ENCODE measurements at places on chromosomes 16 and 17.

DNA sequence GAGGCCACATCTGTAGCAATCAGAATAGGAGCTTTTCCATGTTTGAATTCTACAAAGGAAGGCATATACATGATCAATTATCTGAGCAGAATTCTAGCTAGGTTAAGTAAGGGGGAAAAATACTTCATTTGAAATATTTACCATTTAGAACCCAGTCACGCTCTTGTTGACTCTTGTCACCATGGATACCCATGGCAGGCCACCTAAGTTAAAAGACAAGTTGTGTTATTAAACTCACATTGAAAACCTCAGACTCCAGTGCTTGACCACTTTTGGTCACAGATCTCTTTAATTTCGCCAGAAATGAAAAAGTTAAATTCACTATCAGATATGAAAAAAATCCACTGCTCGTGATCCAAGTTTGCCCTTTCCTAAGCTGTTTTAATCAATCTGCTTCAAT is 4.1 kb downstream of the DDX5 start:
- DNase-seq = no peak

DNA sequence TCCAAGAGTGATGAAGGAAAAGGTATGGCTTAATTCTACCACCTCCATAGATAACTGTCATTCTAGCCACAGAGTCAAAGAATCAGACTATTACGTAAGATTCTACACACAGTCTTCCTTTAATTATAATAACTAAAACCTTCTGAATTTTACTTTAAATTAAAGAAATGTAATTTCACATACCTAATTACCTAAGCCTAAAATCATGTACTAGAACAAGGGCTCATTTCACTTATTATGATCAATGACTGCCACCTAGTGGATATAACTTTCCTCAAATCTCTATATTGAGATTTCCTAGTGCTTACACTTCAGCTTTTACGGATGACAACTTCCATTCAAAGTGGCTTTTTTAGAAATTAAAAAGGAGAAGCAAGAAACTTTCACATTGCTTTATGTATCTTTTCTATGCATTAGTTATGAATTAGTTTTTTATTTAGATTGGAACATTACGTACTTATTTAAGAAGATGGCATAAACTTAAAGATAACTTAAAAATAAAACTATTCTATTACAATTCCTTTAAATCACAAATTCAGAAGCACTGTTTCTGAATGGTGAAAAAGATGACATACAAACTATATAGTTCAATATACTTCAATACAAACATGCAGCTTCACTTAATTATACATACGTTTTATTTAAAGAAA is 18.2 kb upstream of the ABCA10 start:
- DNase-seq = peak; percentile 44

GRCh38 chr16:61834082-61834481 is 202.2 kb downstream of the CDH8 start:
- DNase-seq = no peak

- no peak for DNase-seq
Observed at GRCh38 chr17:76972046-76972641, 103.9 kb downstream of the MGAT5B start.

DNA sequence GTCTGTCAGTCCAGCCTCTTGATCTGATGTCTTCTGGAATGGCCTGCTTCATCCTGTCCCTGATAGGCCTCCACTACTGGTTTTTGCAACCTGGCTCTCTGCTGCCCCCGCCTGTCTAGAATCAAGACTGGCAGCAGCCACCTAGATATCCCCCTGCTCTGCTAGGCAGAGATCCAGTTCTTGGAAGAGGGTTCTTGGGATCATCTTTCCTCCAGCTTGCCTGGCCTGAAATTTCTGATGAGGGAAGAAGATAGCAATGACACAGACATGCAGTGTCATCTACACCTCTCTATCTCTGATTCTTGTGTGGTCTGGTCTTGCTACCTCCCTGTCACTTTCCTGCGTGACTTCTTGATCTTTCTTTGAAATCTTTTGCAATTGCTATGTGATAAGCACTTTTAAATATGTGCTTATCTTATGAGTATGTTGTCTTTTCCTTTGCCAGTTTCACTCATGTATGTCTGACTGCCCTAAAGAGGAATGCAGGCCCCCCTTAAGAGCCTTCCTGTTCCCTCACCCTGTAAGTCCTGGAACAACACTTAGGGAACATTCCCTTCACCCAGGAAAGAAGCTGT is 20.3 kb upstream of the NFATC3 start:
- DNase-seq = peak; percentile 86

DNA sequence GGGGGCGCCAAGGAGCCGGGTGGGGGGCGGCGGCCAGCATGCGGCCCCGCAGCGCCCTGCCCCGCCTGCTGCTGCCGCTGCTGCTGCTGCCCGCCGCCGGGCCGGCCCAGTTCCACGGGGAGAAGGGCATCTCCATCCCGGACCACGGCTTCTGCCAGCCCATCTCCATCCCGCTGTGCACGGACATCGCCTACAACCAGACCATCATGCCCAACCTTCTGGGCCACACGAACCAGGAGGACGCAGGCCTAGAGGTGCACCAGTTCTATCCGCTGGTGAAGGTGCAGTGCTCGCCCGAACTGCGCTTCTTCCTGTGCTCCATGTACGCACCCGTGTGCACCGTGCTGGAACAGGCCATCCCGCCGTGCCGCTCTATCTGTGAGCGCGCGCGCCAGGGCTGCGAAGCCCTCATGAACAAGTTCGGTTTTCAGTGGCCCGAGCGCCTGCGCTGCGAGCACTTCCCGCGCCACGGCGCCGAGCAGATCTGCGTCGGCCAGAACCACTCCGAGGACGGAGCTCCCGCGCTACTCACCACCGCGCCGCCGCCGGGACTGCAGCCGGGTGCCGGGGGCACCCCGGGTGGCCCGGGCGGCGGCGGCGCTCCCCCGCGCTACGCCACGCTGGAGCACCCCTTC is 484 bp downstream of the FZD2 start:
- peak; percentile 66 for DNase-seq

- no peak for DNase-seq
Observed at GRCh38 chr17:30557916-30558685, 80.9 kb downstream of the GOSR1 start.

GRCh38 chr17:39008633-39009032 is 41.4 kb upstream of the FBXO47 start:
- DNase-seq = no peak

DNA sequence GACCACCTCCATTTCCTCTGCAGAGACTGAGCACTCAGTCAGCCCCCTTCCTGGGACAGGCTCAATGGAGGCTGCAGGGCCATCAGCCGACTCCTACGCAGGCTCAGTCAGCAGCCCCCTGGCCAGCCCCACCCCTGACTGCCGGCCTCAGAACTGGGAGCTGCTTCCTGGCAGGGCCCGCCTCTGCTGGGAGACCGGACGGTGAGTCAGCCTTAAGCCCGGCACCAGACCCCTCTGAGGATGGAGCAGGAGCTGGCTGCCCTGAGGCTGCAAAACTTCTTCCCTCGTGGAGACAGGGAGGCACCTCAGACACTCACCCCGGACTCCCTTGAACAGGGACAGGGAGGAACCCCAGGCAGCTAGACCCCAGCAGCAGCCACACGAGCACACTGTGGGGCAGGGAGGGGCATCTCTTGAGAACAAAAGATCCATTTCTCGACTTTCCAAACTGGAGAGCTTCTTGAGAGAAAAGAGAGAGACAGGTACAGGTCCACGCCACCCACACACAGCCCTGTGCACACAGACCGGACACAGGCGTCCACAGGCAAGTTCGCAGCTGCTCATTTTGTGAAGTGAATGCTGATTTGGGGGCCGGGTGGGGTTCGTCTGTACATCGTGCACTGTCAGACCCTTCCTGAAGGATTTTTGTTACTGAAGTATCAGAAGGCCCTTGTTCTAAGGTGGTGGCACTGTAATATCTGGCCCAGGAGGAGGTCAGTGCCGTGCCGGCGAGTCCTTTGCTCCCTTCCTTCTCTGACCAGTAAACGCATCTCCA is 1.3 kb upstream of the TUBB3 start:
- peak; percentile 97 for DNase-seq

GRCh38 chr17:78250891-78251772 is 19.7 kb downstream of the TMEM235 start:
- DNase-seq = peak; percentile 83

GRCh38 chr16:66408163-66409048 is 18.7 kb upstream of the BEAN1 start:
- DNase-seq = peak; percentile 63

GRCh38 chr16:65070831-65071432 is 50.9 kb downstream of the CDH11 start:
- DNase-seq = peak; percentile 98

DNA sequence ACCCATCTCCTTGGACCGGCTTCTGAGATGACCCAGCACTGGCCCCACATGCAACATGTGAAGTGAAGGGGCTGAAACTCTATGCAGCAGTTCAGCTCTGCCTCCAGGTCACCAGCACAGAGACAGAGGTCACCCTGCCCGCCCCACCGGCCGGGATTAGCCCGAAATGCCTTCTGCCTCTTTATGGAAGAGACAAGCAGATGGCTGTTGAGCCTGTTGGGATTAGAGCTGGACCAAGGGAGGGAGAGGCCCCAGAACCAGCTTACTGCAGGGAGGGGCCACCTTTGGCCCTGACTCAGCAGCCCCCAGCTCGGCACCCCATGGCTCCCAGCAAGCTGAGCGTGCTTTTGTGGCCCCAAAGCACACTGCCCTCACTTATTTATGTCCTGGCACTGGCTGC is 5.7 kb downstream of the AIPL1 start:
- no peak for DNase-seq

DNA sequence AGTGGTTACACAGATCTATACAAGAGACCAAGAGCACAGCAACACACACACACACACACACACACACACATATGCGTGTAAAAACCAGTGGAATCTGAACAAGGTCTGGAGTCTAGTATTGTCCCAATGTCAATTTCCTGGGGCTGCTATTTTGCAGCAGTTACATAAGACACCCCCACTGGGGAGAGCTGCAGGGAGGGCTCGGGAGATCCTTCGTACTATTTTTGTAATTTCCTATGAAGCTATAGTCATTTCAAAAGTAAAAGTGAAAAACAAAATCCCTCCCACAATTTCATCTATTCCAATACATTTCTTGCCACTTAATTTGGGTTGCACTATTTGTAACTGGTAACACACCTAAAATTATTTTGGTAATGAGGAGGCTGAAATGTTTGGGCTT is 68.5 kb downstream of the C16orf95 start:
- no peak for DNase-seq

DNA sequence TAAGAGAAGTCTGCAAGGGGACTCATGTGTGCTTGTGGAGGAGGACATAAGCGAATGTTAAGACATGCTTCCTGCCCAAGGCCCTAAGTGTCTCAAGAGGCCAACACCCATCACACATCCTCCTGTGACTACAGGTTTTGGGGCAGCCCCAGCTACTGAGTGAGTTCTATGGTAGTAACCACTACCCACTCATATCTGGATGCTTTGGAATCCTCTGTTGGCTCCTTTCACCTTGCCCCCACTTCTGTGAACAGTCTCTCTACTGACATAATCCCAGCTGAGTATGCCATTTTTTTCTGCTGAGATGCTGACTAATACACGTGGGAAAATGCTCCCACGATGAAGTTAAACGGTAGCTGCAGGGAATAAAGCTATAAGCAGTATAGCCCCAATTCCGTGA is 153.5 kb downstream of the VPS53 start:
- peak; percentile 72 for DNase-seq

DNA sequence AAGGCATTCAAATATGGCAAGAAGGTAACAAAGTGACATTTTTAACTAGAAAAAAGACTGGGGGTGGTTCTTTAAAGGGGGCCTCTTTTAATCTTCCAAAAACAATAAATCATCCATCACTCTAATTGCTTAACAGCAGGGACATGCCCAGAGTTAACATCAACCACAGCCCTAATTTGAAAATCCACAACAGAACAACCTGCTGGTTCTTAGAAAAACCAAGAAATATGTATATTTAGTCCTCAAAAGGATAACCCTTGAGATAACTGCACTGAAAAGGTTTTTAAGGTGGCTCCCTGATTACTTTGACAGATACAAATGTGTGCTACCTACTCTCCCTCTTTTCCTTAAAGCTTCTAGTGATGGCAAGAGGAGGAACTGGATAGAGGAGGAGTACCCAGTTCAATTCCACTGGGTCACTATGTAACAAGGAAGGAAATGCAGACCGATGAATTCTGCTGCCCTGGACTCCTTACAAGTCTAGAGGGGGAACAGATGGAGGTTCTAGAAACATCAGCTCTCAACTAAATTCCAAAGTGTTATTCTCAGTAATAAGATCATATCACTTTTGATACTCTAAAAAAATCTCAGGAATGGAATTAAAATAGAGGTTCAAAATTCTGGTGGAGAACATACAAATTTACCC is 54.3 kb downstream of the N4BP1 start:
- DNase-seq = no peak

- no peak for DNase-seq
Observed at GRCh38 chr17:80023481-80024205, 12.0 kb downstream of the TBC1D16 start.

GRCh38 chr16:425740-426114 is 278 bp downstream of the RAB11FIP3 start:
- no peak for DNase-seq

- DNase-seq = peak; percentile 48
Observed at GRCh38 chr17:31198026-31198425, 99.0 kb downstream of the OMG start.

- no peak for DNase-seq
Observed at GRCh38 chr16:4414187-4414917, 2.0 kb downstream of the CORO7 start.

DNA sequence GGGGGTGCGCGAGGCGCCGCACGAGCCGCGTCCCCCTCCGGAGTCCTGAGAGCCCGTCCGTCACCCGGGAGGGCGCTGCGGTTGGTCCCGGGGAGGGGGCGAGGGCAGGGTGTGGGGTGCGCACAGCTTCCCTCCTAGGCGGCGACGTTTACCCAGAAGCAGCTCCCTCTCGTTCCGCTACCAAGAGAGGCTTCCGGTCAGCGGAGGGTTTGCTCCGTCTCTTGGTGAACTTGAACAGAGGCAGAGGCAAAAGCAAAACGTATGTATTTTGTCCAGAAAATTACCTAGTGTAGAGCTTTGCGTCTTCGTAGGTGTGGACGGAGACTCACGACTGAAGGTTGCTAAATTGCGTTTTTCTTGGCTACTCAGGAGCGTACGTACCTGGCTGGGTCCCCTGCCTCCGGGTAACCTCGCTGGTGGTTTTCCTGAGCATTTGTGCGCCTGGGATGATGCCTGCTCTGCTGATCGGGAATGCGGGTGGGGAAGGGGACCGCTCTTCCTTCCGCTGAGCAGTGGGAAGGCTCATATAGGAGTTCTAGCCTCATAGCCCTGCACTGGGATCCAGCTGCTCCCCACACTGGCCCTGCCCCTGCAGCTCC is 833 bp downstream of the WSCD1 start:
- DNase-seq = no peak

DNA sequence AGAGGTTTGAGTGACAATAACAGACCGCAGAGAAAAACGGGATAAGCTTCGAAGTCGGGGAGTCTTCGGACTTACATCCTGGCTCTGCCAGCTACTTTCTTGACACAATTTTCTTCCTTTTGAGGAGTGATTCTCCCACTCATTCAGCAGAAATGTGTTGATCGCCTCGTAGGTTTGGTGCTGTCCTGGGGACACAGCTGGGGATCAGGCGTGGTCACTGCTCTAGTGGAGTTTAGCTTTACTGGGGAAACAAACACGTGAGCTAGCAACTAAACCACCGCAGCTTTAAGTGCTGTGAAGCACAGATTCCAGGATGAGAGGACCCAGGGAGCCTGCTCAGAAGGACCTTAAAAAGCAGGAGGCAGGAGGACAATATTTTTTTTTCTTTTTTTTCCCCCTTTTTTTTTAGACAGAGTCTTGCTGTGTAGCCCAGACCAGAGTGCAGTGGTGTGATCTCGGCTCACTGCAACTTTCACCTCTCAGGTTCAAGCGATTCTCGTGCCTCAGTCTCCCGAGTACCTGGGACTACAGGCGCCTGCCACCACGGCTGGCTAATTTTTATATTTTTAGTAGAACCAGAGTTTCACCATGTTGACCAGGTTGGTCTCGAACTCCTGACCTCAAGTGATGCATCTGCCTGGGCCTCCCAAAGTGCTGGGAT is 858 bp downstream of the NUBP1 start:
- DNase-seq = no peak
